ENCODE measurements at places on chromosomes 6 and 20.

- DNase-seq = no peak
Measured at GRCh38 chr20:35888657-35889056, 65.6 kb downstream of the SCAND1 start.

GRCh38 chr6:29653452-29654038, 3.3 kb upstream of the MOG start:
- DNase-seq = no peak

DNA sequence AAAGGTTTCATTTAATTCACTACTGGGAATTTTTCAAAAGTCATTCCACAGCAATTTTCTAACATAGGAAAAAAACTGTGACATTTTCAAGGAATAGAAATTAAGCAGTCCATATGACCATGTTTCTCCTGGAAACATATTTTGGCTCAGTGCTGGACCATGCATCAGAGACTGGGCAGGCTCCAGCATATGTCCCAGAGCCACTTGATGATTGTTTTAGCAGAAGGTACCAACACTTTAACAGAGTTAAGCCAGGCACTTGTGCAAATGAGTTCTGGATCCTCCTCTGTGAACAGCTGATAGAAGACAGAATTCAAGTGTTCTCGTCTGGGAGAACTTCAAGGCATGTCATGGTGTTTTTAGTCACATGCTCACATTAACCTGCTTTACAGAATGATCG, 516.3 kb downstream of the COL12A1 start:
- DNase-seq = no peak

DNA sequence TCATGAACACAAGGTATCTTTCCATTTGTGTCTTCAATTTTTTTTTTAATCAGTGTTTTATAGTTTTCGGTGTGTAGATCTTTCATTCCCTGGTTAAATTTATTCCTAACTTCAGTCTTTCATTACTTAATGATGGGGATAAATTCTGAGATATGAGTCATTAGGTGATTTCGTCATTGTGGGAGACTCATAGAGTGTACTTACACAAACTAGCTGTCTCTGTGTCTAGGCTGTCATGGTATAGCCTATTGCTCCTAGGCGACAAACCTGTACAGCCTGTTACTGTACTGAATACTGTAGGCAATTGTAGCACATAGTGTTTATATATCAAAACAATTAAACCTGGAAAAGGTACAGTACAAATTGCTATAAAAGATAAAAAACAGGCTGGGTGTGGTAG, 42.1 kb downstream of the SMAP1 start:
- no peak for DNase-seq

GRCh38 chr6:79782792-79783580, 151.9 kb downstream of the SH3BGRL2 start:
- no peak for DNase-seq

DNA sequence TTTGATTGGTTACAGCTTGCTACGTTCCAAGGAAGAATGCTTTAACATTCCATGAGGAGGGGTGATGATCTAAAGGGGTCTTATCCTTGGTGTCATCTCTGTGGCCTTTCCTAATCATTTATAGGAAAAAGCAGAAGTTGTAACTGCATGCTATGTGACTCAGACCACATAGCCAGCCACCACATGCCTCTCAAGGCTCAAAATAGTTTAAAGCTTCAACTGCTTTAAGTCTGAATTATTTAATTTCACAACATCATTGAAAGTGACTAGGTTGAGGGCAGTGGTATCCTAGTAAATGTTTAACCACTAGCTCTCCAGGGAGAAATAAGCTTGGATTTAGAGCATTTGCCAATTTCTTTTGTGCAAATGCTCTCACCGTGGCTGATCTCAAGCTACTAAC, 29.7 kb downstream of the MC3R start:
- no peak for DNase-seq

DNA sequence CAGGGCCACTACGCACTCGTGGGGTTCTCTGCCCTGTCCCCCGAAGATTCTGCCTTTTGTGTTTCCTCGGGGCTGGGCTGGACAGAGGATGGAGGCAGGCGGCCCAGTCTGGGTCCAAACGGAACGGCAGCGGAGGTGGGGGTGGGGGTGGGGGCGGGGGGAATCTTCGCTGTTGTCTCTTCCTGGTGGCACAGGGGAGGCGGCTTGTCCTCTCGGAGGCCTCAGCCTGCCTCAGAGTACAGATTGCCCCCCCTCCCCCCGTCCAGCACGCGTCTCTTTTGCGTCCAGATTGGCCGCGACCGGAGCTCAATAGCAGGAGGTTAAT, 1.4 kb upstream of the INSM1 start:
- no peak for DNase-seq

DNA sequence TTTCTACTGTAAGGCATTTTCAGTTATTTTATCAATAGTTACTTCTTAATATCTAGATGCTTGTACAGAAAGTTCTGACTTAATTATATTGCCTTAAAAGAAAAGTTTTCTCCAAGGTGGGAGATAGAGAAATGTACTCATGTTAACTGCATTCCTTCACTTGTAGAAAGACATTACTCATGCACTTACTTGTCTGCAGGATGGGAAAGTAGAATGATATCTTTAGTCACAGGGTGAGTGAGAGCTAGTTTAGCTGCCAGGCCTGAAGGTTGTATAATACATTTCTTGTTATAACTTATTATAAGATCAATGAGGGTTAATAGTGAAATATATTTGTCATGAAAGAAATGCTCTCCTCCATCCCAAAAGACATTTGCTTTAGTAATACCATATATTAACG, 92.1 kb downstream of the CRYBG1 start:
- no peak for DNase-seq

DNA sequence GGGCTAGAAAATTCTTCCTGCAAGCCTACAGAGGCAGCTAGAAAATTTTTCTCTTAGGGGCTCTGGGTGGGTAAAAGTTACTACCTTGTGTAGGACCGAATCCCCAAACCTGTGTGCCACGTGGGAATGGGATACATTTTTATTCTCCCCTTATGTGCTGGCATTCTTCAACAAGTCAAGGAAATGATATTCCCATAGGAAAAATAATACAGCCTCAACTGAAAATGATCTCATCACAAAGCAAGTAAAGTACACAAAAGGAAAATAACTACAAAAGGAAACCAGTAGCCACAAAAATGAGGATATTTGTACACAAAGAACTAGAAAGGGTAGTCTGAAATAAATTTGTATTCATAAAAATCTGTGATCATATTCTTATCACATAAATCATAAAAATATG, 298.1 kb downstream of the LAMA2 start:
- DNase-seq = no peak

- DNase-seq = no peak
Measured at GRCh38 chr6:150119173-150119572, 23.7 kb upstream of the PPP1R14C start.

GRCh38 chr6:155313602-155314091, 637 bp downstream of the TFB1M start:
- DNase-seq = no peak

- no peak for DNase-seq
Measured at GRCh38 chr20:23111944-23112342, 25.8 kb upstream of the CD93 start.

GRCh38 chr6:8481727-8482126, 46.4 kb upstream of the SLC35B3 start:
- DNase-seq = no peak

- no peak for DNase-seq
Measured at GRCh38 chr6:161237176-161237575, 36.7 kb downstream of the AGPAT4 start.

DNA sequence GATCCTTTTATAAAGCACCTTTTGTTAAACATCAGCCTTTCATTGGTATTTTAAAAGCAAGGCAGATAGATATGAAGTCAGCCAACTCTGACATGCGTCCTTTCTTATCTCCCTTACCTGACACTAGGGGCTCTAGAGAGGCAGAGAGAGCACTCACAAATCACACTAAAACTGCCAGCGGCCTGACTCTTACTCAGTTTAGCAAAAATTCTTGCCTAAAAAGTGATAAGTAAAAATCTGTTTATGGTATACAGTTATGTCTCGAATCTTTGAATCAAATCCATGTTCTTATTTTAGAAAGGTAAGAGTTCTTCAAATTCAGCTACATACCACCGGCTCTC, 10.4 kb upstream of the TDRD6 start:
- DNase-seq = no peak

DNA sequence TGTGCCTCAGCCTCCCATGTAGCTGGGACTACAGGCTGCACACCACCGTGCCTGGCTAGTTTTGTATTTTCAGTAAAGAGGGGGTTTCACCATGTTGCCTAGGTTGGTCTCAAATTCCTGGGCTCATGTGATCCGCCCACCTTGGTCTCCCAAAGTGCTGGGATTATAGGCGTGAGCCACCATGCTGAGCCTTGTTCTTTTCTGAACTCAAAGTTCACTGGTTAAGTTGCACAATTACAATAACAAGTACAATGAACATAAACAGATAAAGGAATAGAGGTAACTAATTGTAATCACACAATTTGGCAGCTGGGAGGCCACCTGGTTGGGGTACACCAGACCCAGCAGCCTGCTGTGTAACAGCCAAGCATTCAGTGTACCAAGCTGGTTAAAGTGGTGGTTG, 6.7 kb downstream of the NUDT3 start:
- DNase-seq = no peak

DNA sequence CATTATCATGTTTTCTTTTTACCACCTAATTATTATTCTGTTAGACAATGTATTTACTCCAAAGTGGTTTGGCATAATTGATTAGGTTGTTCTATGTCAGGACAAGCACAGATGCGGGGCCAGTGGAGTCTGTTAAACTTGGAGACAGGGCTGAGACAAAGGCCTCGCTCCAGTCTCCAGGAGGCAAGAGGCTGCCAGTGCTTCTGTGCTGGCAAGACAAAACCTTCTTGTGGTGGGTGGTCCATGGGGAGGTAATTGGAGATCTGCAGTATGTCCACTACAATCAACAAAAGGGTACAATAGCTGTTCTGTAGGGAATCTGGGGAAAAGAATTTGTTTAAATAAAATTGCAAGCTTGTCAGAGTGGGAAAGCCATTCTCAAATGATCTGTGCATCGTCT, 677.2 kb upstream of the SLC35B3 start:
- DNase-seq = no peak

- DNase-seq = no peak
Measured at GRCh38 chr20:2748551-2749342, 51.7 kb downstream of the CPXM1 start.

DNA sequence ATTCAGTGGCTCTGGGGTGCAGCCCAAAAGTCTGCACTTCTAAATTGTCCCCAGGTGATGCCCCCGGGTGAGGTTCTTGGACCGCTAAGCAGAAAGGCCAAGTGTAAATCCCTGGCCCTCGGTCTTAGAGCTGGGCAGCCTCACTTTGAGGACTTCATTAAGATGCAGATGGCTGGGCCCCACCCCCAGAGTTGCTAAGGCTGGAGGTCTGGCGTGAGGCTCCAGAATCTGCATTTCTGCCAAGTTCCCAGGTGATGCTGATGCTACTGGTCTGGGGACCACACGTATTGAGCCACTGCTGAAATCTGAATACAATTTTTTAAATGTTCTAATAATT, 735 bp upstream of the SLC23A2 start:
- DNase-seq = no peak

- no peak for DNase-seq
Measured at GRCh38 chr6:41723530-41724227, 11.7 kb downstream of the TFEB start.

- no peak for DNase-seq
Measured at GRCh38 chr6:44171899-44172546, 13.4 kb downstream of the CAPN11 start.

- peak; percentile 62 for DNase-seq
Measured at GRCh38 chr6:26156850-26157250, 69.6 kb downstream of the HFE start.

- DNase-seq = no peak
Measured at GRCh38 chr6:42100029-42100901, 42.2 kb downstream of the C6orf132 start.

- DNase-seq = no peak
Measured at GRCh38 chr6:16787128-16787682, 25.9 kb upstream of the ATXN1 start.

GRCh38 chr20:38178065-38178491, 13.0 kb upstream of the TGM2 start:
- DNase-seq = no peak

DNA sequence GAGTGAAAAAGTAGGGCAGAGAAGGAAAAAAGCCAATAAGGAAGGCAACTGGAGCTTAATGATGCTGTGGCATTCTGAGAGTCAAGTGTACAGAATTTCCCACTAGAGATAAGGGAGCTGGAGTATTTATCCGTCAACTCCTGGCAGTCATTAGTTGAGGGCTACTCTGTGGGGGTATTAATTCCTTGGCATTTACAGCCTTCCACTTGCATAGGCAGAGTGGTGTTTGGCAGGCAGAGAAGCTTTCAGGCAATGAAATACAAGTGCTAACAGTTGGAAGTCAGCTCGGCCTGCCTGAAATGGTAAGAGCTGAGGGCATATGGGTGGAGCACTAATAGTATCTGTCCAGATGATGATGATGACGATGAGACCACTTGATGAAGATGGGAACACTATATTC, 207.3 kb upstream of the FLRT3 start:
- no peak for DNase-seq

GRCh38 chr20:16615199-16615598, 42.0 kb upstream of the KIF16B start:
- DNase-seq = no peak

DNA sequence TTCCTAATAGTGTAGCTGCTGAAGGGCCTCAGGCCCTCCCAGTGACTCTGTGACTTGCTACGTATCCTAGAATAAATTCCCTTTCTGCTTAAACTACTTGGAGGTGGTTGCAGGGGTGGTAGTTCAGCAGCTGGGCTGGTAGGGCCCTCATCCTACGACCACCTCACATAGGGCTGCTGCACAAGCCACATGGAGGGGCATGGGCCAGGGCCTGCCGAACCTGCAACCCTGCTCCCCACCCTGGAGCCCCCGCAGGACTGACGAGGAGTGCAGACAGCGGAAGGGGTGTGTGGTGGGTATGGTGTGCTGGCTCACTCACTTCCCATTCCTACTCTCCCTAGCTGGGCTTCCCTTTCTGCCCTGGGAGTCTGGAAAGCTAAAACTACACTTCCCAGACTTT, 56.2 kb upstream of the MLN start:
- DNase-seq = no peak

GRCh38 chr6:135116571-135116970, 61.9 kb upstream of the HBS1L start:
- no peak for DNase-seq

GRCh38 chr6:119308048-119308570, 41.5 kb downstream of the MAN1A1 start:
- no peak for DNase-seq

DNA sequence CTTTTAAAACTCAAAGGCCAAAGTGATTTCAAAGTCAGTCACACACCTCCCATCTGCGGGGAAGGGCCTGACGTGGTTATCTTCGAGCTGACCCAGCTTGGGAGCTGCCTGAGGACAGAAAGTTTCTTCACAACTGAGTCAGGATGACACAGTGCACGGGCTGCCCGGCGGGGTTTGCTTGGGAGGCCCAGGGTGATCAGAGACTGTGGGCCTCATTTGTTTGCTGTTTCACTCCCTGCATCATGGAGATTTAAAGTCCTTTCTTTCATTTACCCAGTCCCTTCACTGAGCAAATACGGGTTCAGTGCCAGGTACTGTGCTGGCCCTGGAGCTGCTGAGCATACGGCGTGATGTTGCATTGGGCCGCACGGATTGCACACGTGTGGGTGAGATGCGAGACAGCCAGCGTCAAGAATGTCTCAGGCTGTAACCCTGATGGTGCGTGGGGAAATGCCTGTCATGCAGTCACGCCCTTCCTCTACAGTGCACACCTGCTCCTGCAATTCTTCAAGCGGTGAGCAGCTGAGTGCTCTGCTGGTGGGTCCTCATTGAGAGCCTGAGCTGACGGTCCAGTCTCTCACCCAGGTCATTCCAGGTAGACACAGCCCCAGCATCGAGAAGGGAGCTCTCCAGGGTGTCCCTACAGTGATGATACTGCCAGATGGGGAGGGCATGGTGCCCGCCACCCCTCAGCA, 82.7 kb upstream of the PMEPA1 start:
- no peak for DNase-seq

- DNase-seq = no peak
Measured at GRCh38 chr20:6966721-6967120, 199.2 kb downstream of the BMP2 start.
